ENCODE measurements at places on chromosomes 3 and 15. TPM values are rescaled to one million over a fixed set of nuclear protein-coding genes. Genes with fewer than 3 reads are reported as not detected.

Gene RBP2
- total RNA-seq = not detected

Gene BLM
- 5.3 TPM for total RNA-seq

Gene DPPA4
- total RNA-seq = 1.1 TPM

DNA sequence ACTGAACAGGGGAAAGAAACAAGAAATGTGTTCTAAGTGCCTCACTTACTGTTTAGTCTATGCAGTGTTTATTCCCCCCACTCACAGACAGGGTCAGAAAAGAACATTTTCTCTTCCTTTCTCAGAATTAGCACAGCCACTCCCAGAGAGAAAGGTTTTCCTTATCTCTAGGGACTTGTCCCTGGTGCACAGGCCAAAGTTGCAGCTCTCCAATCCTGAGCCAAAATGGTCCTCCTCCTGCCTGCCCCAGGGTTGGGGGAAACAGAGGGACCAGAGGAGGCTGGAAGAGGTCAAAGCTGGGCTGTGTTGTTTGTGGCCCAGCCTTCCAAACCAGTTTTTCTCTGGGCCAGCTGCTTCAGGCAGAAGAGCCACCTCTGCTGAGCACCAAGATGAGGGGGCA is 12.0 kb downstream of the RAB6B start:
- no peak for DNase-seq

Gene MST1R
- 0.83 TPM for total RNA-seq

GRCh38 chr15:95975212-95975611 is 355.3 kb upstream of the NR2F2 start:
- no peak for DNase-seq

Gene CD200R1
- not detected for total RNA-seq

Gene DYNLT2B
- 14.6 TPM for total RNA-seq

GRCh38 chr15:99006904-99007495 is 592 bp downstream of the PGPEP1L start:
- DNase-seq = no peak

- no peak for DNase-seq
Observed at GRCh38 chr15:41577863-41578735, 19.1 kb downstream of the TYRO3 start.

- DNase-seq = no peak
Observed at GRCh38 chr3:105798381-105798934, 70.4 kb downstream of the CBLB start.

Gene LRRN1
- total RNA-seq = not detected

Gene ZNF106
- 53.3 TPM for total RNA-seq

- no peak for DNase-seq
Observed at GRCh38 chr3:156812521-156813335, 13.4 kb upstream of the LEKR1 start.

All from HFFc6 (cell line).